ENCODE measurements at places on chromosomes 12 and 14.

GRCh38 chr14:99649219-99649618 is 4.3 kb downstream of the HHIPL1 start:
- DNase-seq, result no peak

DNA sequence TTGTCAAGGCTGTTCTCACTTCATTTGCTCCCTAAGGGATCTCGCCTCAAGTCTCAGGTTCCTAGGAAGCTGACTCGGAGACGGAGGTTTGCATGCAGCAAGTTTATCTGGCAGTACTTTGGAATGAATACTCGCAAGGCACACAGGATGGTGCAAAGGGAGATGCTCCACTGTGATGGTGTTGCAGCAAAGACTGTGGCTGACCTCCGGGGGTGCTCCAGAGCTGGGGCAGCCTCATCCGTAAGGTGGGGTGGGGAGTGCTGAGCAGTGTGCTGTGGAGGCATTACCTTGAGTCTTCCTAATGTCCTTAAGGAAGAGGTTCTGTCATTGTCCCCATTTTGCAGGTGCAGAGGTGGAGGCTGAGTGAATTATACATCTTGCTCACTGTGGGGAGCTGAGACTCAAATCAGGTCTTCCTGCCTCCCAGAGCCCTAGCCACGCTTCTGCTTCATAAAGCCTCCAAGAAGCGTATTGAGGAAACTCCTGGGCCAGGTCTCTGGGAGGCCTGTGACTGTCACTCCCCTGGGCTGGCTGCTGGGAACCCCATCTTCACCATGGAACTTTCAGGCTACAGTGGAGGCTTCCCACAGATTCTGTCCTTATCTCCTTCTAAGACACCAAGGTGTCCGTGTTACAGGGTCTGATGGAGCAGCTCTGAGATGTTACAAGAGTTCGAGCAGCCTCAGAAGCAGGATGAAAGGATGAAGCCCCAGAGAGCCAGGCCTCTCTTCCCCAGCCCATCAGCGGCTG is 39.5 kb downstream of the GALNT16 start:
- DNase-seq, result no peak

- no peak for DNase-seq
Observed at GRCh38 chr12:19482551-19483109, 43.3 kb downstream of the AEBP2 start.

DNA sequence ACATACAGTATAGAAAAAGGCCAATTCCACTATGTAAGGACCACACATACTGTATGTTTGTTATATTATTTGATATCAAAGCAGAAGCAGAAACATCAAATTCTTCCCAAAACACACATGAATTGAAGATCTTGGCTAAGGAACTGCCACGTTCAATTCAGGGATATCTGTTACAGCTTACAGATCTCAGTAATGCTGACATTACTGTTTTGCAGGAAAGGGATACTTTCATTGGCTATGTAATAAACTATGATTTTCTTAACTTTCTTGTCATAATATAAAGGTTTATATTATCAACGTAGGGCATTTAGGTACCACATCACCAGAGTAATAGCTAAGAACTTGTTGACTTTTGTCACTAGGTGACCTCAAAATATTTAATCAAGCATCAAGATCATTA is 148.5 kb downstream of the PAX9 start:
- no peak for DNase-seq

DNA sequence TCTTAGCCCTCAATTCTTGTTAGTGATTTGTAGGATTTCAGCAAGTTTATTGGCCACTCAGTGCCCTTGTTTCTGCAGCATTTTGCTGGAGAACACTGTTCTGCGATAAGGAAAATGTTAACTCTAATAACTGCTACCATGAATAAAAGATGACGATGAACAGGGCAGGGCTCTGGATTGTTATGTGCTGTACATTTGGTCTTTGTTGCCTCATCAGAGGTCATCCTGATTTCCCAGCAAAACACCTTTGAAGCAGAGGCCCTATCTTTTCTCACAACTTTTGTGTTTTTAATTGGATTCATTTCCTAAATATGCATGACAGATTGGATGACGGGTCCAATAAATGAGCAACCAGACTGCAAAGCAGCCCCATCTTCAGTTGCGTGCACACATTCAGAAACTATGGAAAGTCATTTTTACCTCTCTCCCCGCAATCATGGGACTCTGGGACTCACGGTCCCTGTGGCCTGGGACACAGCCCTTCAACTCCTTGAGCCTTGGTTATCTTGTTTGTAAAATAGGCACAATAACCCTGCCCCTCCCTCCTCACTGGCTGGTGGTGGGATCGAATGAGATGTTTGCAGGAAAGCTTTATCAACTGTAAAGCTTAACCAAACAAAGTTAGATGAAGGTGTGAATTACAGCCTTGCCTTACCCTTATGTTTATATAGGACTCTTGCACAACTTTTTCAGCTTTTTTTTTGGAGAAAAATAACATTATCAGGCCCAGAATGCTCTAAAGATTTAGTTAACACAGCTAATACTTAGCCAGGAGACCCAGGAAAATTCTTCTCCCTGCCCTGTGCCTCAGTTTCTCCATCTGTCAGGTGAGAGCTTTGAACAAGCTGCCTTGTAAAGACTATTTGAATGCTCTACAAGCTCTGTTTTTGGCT is 45.4 kb downstream of the RPH3A start:
- DNase-seq, result no peak

DNA sequence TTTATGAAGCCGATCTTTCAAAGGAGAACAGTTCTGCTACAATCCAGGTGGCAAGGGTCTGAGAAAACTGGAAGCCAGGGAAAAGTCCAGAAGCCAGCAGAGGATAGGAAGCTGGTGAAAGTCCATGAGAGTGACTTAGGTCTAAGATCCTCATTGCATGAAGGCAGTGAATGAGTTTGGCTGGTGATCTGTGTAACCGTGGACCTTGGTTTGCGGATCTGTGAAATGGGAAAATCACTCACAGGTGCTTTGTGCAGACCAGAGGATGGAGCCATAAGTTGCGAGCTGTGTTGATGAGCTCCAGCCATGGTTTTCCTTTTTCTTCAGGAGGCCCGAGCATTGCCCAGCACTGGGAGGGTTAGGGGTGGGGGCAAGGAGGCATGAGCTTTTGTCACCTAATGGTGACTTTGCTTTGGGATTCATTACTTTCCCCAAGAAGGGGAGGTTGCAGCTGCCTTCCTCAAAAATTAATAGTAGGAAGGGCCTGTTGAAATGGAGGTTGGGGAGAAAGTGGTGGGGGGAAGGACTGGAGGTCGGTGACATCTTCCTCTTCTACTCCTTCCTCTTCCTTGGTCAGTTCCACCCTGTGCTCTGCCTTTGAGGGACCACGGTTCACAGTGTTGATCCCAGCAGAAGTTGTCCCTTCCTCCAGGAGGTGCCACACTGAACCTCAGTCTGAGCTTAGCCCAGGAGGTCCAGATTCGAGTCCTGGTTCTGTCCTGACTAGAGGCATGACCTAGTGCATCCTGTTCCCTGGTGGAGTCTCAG is 20.3 kb upstream of the SERPINA6 start:
- DNase-seq, result no peak

DNA sequence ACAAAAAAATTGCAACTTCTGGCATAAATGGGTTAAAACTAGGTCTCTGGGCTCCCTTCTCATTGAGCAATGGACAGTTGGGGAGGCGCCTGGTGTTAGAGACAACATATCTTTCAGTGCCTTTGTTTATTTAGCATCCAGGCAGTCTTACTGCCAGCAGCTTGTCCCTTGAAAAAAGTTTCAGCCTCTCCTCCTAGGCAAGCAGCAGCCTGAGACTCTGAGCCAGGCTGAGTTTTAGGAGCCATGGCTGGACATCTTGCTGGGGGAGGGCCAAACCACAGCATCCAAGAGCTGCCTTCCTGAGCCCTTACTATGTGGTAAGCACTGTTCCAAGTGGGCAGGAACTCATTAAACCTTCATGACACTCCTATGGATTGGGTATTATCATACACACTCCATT is 10.1 kb upstream of the JDP2 start:
- no peak for DNase-seq

DNA sequence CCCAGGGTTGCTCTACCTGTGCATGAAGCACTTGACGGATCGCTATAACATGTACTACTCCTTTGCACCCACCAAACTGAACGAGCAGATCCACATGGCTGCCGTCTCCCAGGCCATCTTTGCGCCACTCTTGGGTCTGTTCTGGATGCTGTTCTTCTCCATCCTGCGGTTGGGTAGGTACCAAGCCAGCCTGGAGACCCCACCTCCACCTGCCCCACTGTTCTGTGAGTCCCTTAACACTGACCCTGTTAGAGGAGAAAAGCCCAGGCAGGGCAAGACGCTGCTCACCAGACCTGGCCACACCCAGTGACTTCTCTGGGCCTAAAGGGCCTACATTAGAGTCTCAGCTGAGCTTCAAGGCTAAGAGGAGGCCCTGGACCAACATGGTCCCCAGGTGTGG is 21.7 kb downstream of the NGB start:
- no peak for DNase-seq

DNA sequence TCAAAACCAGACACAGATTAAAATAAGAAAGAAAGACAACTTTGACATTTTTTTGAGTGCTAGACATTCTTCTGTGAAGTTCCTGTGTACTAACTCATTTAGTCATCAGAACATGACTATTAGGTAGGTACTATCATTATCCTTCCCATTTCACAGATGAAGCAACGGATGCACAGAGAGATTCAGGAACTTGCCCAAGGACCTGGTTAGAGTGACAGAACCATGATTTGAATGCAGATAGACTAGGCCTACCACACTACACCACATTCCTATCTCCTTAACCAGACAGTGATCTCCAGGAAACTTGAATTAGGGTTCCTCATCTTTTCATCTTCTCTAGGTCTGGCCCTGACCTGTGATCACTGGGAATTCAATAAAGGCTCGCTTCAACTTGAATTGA is 54.4 kb upstream of the MED13L start:
- no peak for DNase-seq

DNA sequence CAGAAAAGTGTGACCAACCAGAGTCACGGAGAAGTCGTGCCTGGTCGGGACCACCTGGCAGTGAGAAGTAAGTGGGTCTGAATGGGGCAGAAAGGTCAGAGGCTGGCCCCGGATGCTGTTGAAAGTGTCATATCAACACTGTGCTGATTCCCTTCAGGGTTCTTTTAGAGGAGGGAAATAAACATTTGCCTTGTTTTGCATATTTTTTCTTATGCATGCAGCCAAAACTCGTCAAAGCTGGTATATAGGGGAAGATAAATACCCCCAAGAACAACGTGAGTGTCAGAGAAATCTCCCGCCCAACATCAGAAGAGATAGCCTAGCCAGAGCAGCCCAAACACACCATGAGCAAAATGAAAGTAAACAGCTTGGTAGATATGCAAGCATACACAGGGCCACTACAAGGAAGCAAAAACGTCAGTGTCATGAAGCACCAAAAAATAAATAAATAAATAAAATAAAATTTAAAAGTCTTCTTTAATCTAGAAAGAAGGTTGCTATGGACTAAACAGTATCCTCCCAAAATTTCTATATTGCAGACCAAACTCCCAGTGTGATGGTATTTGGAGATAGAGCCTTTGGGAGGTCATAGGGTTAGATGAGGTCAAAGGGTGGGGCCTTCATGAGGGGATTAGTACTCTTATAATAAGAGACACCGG is 22.1 kb downstream of the EIF5 start:
- no peak for DNase-seq

DNA sequence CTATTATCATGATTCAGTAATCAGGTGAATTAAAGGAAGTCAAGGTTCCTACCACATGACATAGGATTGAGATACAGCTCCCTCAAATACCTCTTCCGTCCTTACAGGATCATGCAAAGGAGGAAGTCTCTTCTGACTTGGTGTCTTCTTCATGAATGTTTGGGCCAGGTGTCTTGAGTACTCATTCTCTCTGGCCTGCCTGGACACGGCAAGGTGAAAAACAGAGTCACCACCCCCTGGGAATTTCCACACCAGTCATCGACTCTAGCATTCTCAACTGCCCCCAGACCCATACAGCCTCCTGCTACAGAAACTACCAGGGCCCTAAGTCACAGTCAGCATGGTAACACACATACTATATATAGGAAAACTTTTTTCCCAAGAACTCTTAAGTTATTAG is 44.9 kb upstream of the LTBP2 start:
- DNase-seq, result no peak

- no peak for DNase-seq
Observed at GRCh38 chr14:60304509-60304908, 55.5 kb downstream of the PPM1A start.

- DNase-seq, result peak; percentile 2
Observed at GRCh38 chr12:127559349-127560040, 707.5 kb upstream of the TMEM132C start.

DNA sequence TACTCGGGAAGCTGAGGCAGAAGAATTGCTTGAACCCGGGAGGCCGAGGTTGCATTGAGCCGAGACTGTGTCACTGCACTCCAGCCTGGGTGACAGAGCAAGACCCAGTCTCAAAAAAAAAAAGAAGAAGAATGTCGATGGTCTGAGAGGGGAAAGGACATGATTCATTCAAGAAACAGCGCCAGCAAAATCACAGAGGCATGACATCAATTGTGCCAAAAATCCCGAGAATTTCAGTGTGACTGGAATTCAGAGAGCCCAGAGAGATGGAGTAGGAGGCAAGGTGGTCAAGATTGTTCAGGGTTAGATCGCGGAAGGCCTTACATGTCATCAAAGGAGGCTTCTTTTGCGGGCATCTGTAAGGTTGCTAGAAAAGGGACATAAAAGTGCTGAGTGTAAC is 483.3 kb downstream of the VRK1 start:
- DNase-seq, result no peak

DNA sequence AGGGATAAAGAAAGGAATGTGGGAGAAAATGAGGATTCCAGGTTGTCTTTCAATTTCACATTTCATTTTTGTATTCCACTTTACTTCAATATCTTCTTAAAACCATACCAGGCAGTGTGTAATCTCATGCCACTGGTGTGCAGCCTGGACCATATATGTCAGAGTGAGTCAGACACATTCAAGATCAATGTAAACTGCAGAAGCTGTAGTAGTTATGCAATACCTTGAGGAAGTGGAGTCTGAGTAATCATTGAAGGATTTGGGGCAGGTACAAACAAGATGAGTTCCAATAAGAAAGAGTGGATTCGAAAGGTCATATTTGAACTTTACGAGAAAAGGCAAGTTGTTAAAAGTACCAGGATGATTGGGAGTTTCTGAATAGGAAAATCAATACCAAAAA is 14.1 kb downstream of the PLCZ1 start:
- DNase-seq, result no peak

DNA sequence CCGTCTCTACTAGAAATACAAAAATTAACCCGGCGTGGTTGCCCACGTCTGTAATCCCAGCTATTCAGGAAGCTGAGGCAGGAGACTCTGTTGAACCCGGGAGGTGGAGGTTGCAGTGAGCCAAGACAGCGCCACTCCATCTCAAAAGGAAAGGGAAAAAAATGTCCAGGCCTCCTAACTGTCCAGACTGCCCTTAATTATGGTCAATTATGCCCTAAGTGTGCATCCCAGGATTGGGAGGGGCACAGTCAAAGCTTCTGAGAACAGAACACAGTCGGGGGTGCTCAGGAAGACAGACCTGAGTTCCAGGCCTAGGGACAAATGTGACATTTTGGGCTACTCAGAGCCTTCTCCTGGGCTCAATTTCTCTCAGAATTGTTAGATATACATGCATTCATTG is 31.8 kb upstream of the SMUG1 start:
- no peak for DNase-seq

DNA sequence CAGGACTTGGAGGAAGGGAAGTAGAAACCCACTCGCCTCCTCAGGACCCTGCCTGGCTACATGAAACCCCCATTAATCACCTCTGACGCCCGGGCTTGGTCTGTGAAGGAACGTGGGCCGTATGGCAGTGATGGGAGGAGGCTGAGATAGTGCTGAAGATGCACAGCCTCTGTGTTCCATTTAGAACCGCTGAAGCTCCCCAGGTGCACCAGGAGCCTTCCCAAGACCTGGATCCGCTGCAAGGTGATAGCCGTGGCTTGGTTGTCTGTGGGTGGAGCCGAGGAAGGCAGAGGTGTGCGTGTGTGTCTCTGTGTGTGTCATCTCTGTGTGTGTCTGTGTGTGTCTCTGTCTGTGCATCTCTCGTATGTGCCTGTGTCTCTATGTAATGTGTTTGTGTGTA is 293.1 kb downstream of the CACNA1C start:
- no peak for DNase-seq
